ENCODE measurements at places on chromosomes 7 and 10.

- ATAC-seq = no peak
Observed at GRCh38 chr10:132721725-132722124, 64.2 kb downstream of the NKX6-2 start.

DNA sequence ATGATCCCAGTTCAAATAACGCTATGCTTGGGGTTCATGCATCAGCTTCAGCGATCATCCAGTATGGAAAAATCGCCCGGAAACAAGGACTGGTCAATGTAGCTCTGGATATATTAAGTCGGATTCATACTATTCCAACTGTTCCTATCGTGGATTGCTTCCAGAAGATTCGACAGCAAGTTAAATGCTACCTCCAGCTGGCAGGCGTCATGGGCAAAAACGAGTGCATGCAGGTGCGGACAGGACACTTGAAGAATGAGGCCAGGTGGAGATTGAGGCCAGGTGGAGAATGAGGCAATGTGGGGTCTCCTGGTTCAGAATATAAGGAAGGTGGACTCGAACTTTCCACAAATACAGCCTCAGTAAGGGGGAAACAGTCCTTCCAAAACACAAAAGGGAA is 105.8 kb downstream of the TRRAP start:
- ATAC-seq = no peak

- ATAC-seq = no peak
Observed at GRCh38 chr7:42263971-42264370, 27.0 kb upstream of the GLI3 start.

DNA sequence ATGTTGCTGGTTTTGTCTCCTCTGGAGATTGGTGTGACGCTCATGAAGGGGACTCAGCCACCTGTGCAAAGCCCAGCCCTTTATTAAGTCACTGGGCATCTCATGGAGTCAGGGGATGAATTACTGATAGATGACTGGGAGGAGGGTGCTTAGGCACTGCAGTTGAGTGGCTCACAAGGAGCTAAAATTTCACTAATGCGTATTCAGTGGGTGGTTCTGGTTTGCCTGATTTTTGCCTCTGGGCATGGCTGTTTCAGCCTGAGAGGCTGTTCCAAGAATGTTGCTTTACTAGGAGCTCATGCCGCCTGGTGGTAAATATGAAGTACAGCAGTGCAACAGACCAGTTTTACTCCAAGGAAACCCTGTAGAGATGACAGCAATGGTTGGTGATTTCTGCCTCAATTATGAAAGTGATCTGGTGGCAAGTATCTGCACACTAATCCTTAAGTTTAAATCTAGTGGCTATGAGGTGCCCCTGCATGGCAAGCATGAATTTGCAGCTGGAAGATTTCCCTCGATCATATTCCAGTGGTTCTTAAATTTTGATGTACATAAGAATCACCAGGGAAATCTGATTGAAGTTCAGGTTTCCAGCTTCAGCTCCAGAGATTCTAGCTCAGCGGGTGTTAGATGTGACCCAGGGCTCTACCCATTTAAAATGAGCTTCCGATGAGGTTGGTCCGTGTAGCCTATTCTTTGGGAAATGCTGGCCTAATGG is 19.9 kb downstream of the ACTA2 start:
- peak; percentile 76 for ATAC-seq

- ATAC-seq = no peak
Observed at GRCh38 chr10:60479305-60480020, 89.8 kb upstream of the ANK3 start.

GRCh38 chr10:86684331-86685097 is 16.2 kb downstream of the LDB3 start:
- peak; percentile 44 for ATAC-seq

DNA sequence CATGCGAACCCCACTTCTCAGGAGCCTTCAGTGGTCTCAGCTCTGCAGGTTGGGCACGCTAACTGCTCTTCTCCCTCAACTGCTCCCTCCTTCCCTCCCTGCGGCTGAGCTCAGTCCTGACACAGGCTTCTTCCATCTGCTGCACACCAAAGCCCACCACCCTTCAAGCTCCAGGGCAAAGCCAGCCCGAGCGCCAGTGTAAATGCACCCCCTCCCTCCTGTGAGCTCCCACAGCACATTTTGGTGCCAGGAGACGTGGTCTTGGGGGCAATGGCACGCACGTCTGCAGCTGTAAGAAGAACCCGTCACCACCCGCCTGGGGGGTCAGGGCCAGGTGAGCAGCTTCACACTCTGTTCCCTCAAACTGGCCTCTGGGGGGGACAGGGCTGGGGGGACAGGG is 15.9 kb downstream of the VIPR2 start:
- ATAC-seq = no peak

- no peak for ATAC-seq
Observed at GRCh38 chr7:5183155-5183554, 6.9 kb upstream of the WIPI2 start.

- ATAC-seq = no peak
Observed at GRCh38 chr10:112475575-112476218, 28.7 kb downstream of the VTI1A start.

GRCh38 chr7:1368682-1369571 is 90.3 kb downstream of the MICALL2 start:
- ATAC-seq = no peak

- ATAC-seq = no peak
Observed at GRCh38 chr7:69800495-69800894, 202.2 kb downstream of the AUTS2 start.
